ENCODE measurements at places on chromosomes 13 and 19.

DNA sequence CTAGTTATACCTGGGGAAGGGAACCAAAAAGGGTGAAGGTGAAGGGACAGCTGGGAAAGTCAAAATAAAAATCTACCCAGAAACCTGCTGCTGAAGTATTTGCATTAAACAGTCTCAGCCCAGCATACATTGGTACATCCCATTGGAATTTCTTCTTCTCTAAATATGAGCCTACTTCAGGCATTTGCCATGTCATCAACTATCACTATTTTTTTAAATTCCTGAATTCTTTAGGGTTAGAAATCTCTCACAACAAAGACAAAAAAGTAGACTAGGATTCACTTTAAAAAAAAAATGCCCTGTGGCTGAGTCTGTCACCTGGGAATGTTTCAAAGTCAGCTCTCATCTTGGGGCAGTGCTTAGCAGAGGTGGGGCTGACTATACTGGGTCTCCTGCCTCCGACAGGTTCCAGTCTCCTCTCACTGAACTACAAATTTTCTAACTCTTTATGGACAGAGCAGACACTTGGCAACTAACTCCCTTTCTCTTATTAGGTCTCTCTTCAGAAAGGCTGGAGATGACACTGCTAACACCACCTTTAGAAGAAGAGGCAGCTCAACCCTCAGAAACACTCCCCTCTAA, 141.2 kb downstream of the LHFPL6 start:
- DNase-seq, result no peak

DNA sequence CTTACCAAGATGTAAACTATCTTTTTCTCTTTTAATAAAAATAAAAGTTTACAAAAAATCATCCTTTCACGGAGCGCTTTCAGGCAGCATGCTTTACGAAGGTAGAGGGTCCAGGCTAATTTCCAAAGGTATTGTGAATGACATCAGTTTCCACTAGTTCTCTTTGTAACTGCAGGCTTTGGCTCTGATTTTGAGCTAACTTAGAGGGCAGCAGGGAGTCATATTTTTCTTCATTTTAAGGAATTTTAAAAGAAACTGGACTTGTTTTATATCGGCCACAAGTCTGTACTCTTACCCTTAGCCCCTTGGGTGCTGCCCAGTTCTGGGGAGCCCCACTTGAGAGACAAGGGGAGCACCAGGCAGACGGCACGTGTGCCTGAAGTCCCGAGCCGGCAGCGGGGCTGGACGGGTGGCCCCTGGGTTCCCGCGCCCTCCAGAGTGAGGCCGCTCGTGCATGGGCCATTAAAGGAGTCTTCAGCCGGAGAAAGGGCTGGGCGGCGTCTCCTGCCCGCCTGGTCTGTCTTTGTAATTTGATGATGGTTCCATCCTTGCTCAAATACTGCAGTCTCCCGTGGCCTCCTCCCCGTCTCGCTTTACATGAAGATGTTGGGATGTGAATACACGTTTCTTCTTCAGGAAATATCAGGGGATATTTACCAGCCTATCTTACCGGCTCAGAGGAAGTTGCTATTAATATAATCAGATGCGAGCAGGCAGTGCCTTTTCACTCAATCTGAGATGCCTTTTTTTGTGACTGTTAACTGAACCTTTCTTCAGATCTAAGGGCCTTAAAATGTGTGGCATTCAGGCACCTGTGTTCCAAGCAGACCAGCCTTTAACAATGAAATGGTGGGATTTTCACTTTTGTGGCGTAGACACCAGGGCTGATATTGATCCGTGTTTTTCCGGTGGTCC, 67.4 kb downstream of the GGACT start:
- DNase-seq, result no peak

DNA sequence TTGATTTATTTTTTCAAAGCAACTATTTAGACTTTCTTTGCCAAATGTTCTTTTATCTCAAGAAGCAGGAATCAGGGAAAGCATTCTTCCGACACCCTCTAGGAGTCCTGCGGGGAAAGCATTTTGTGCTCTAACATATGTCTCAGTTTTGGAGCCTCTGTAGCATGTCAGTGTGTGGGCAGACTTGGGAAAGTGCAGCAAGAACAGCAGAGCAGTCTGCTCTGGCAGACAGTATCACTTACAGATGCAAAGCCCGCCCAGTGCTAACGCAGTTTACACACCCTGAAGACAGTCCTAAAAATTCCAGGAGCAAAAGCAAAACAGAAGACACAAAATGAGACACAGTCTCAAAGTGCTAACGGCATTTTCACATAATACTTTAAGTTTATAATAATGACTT, 393.5 kb downstream of the KLF12 start:
- no peak for DNase-seq

GRCh38 chr13:110275931-110276552, 30.9 kb downstream of the COL4A1 start:
- DNase-seq, result no peak

GRCh38 chr19:2235381-2236063, 607 bp downstream of the PLEKHJ1 start:
- peak; percentile 38 for DNase-seq

GRCh38 chr13:99380921-99381645, 73.9 kb upstream of the GPR183 start:
- DNase-seq, result no peak

DNA sequence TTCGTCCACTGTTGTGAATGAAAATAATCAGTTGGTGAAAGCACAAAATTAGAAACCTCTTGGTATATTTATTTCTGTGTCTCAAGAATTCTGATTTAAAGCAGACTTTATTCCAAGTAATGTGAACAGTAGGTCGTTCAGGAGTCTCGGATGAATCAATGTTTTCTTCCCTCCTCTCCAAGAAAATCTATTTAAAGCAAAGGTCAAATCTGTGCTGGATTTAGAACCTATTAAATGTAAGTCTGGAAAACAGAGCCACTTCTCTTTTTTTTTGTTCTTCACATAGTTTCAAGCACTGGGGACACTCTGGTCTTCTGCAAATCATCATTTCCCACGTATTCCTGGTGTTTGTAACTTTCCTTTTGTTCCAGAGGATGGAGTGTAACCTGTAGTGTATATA, 312.7 kb downstream of the ATP8A2 start:
- DNase-seq, result no peak

GRCh38 chr13:45748941-45749759, 47.0 kb downstream of the CBY2 start:
- DNase-seq, result no peak

DNA sequence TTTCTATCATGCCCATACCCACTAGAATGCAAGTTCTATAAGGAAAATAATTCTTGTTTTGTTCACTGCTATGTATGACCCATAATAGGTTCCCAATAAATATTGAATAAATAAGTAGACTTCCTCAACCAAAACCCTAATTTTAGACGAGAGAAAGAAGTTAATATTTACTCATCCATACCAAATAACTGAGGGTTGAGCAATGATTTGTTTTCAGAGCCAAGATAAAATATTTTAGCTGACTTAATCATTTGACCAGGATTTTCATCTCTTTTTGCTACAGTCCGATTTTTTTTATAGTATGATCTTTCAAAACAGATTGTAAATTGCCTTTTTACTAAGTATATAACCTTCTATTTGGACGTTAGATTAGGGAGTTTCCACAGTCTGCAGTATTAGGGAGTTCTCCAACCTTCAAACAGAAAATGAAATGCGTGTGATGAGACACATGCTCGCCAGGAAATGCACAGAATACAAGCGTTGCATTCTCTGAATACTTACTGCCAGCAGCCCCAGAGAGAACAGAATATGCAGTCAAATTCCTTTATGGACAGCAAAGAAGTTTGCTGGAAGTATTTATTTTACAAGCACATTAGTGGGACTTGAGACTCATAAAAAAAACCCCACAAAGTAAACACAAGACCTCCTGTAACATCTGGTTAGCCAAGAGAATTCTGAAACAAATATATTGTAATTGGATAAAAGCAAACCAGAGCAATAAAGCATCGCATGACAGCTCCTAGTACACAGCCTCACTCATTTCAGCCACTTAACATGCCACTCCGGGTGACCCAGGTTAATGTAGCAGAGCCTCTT, 230.0 kb downstream of the MYO16 start:
- peak; percentile 24 for DNase-seq

- peak; percentile 2 for DNase-seq
Observed at GRCh38 chr13:92716749-92717148, 509.9 kb upstream of the GPC6 start.

GRCh38 chr13:112445411-112446271, 69.5 kb downstream of the SPACA7 start:
- DNase-seq, result no peak

- no peak for DNase-seq
Observed at GRCh38 chr13:94280845-94281244, 198.6 kb downstream of the DCT start.

- no peak for DNase-seq
Observed at GRCh38 chr19:7381073-7381390, 32.3 kb downstream of the ARHGEF18 start.

GRCh38 chr13:24834902-24835510, 71.0 kb downstream of the RNF17 start:
- no peak for DNase-seq

- no peak for DNase-seq
Observed at GRCh38 chr13:79904581-79904980, 423.6 kb downstream of the NDFIP2 start.

- DNase-seq, result peak; percentile 78
Observed at GRCh38 chr13:110307767-110308655, 927 bp downstream of the COL4A2 start.

DNA sequence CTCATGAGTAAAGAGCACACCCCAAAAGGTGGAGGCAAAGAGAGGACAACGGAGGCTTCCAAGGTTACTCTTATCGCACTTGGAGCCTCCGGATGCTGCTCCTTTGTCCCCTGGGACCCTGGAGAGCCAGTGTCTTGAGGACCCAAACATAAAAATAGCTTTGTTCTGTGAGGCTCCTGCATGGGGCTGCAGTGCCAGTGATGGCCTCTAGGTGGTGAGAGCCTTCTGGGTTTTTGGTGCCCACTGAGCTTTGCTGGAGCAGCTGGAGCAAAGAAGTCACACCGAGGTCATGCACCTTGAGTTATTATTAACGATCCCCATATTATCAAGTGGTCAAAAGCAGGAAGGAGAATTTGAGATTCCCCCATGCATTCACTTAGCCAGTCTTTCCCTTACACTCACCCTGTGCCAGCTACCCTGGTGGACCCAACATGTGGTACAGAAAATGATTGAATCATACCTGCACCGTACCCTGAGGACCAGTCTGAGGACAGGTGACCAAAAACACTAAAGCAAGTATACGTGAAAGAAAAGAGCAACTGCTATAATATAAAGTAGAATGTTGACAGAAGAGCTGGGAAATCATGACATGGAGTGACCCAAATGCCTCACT, 41.5 kb downstream of the ZNF682 start:
- peak; percentile 20 for DNase-seq

DNA sequence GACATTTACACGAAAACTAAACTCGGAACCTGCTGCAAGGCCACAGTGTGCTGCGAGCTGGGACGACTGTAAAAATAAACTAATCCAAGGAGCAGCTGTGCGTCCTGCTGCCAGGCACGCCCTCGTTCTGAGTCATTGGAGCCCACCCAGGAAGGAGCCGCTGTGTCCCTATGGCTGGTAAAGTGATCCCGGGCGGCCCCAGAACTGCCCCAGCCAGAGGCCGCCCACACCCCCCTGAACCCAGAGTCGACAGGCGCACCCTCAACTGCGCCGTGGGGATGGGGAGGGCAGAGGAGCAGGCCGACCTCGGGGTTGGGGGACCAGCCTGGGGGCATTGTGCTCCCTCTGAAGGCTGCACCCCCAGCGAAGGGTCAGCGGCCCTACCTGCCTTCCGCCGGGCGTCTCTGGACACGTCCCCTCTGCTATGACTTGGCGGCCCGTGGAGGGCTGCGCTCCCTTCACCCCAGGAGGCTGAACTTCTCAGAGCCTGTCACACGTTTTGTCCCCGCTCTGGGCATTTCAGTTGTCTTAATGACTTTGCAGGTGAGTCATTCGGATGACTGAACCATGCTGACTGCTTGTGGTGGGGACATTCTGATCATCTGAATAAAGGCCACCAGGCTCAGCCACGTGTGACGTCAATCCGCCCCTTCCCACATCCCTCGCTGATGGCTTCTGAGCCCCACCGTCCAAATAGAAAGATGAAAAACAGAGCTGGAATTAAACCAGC, 42.7 kb downstream of the ADPRHL1 start:
- peak; percentile 92 for DNase-seq

- no peak for DNase-seq
Observed at GRCh38 chr19:45512881-45513483, 5.7 kb downstream of the VASP start.

GRCh38 chr13:113390874-113391497, 27.1 kb upstream of the GRTP1 start:
- no peak for DNase-seq

GRCh38 chr19:918481-919198, 1.5 kb downstream of the KISS1R start:
- DNase-seq, result no peak

DNA sequence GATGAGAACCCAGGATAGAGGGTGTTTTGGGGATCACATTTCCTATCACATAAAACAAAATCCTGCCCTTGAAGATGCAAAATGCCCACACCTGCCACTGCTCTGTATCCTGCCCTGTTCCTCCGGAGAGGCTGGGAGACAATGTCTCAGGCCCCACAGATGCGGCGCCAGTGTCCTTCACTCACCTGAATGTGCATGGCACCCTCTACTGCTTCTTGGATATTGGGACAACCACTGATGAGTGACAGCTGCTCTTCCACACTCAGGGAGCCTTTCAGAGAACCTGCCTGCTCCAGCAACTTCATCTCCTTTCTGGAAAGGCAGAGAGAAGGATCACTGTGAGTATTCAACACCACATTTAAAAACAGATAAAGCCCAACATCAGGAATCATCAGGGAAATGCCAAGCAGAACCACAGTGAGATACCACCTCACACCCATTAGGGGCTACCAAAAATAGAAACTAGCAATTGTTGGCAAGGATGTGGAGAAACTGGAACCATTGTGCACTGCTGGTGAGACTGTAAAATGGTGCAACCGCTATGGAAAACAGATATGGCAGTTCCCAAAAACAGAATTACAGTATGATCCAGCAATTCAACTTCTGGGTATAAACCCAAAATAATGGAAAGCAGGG, 36.4 kb downstream of the CRYL1 start:
- no peak for DNase-seq

- DNase-seq, result no peak
Observed at GRCh38 chr19:27675771-27676170, 1537.2 kb downstream of the UQCRFS1 start.

GRCh38 chr19:31119951-31120690, 229.1 kb downstream of the TSHZ3 start:
- DNase-seq, result no peak

DNA sequence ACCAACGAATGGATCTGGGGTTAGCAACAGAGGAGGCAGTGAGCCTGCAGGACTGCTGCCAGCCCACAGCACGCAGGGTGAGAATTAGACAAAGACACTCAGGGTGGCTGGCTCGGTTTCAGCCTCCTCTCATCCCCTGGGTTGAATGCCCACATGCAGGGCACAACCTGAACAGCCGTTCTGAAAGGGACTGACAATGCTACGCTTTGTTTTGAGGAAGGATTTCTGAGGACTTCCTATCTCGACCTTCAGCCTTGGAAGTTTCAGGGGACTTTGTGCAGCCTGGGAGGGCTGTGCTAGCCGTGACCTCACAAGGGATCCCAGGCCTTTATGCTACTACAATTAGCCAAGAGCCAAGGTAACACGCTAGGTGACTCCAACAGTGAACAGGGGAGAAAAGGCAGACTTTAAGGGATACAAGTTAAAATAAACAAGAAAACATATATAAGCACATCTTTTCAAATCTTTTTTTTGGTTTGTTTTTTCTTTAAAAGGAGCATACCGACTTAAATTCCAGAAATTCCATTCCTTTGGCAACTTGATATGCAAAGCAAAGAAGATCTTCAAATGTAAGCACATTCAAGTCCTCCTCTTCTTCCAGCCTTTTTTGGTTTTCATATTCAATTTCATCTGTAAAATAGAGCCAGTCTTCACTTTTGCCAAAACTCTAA, 34.5 kb upstream of the URAD start:
- no peak for DNase-seq

- no peak for DNase-seq
Observed at GRCh38 chr19:53010494-53010893, 3.2 kb upstream of the ERVV-1 start.
